IPS-NIHi11 (cell line): ENCODE measurements at places on chromosomes 2 and 18.

DNA sequence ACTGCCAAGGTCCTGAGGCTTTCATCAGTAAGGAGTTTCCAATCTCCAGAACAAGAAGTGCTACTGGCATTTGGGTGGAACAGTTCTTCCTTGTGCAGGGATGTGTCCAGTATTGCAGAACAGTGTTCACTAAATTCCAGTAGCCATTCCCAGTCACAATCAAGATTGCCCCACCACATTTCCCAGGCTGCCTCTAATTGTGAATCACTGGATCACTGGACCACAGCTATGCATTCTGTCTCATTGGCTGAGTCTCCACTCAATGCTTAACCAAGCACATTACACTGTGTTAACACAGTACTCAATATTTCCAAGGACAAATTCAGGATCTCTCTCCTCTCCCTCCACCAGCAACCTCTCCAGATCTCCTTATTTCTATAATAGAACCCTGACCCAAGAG lies 160.2 kb upstream of the CCDC150 start:
- DNase-seq = no peak

- no peak for DNase-seq
Measured at GRCh38 chr18:78650926-78651325, 328.7 kb upstream of the SALL3 start.

DNA sequence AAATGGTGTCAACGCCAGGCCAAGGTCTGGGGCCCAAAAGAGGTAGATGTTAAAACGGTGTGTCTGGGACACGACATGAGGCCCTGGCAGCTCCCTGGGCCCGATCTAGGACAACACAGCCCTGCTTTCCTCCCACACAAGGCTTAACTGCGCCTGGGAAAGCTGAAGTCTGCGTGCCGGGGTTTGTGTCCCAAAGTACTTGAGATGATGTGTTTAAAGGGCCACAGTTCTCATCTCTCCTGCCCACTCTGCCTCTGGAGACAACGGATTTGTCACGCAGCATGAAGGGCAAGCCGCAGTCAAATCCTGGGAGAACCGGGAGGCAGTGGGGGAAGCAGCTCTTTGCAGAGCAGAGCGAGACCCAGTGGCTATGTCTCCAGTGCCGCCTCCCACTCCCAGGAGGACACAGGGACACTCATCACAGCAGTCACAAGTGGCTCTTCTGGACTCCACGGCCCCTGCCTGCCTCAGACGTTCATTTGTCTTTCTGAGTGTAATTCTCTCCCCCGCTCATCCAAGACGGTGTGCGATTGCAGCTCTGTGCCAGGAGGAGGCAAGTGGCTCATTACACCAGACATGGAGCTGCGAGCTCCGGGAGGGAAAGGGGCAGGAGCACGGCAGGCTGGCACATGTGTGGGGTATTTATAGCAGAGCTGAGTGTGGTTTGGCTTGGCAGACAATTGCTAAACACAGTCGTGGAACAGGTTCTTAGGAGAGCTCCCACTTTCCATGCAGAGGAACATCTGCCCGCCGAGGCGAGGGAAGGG lies 57.7 kb upstream of the SEMA4C start:
- DNase-seq = no peak

DNA sequence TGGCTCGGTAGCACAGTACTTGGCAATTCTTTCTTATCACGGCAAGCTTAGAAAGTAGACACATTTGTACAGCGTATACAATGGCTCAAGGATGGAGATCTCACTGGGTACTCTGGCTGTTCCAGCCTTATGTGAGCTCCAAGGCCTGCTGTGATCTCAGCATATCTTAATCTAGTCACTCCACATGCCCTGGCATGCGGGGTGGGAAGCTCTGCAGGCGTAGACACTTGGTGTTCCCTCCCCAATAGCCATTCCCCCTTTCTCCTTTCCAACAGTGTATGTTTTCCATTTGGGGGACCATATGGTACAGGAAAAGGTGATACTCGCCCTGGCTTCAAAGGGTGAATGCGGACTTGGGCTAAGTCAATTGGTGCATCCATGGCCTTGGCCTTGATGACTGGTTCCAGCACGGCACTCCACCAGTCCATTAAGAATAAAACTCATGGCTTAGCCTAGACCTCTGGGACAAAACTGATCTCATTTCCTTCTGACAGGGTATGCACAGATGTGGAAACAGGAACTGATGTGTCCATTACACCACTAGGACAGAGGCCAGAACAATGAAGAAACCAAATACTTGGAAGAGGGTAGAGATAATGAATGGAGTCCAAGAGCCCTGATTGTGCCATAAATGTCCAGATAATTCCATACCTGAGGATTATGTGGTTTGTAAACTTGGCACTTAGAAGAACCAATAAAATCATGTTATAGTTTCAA lies 28.4 kb downstream of the TGIF1 start:
- DNase-seq = no peak

- no peak for DNase-seq
Measured at GRCh38 chr2:201362396-201362795, 5.3 kb upstream of the FLACC1 start.

DNA sequence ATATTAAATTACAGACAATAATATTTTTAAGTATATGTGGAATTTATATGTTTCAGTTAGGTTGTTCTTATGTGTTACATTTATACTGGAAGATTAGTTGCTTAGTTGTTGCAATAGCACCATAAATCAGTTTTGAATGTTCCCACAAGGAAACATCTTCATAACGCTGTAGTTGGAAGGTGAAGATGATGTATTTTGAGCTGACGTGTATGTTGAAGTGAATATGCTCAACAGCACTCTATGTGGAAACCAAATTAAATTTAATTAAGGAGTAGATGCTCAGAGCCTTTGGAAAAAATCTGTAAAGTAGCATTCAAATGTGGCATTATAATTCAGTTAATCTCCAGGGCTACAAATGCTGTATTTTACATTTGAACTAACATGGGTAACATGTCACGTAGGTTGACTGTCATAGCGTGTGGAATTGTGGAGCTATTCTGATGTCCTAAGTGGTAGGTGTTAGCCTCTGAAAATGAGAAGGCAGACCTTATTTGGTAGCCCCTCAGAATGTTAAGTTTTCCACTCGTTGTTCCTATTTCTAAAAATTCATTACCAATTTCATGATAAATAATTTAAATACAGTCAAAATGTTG lies 88.5 kb downstream of the MEIS1 start:
- DNase-seq = no peak

- no peak for DNase-seq
Measured at GRCh38 chr2:175599966-175600831, 401.9 kb downstream of the LNPK start.

DNA sequence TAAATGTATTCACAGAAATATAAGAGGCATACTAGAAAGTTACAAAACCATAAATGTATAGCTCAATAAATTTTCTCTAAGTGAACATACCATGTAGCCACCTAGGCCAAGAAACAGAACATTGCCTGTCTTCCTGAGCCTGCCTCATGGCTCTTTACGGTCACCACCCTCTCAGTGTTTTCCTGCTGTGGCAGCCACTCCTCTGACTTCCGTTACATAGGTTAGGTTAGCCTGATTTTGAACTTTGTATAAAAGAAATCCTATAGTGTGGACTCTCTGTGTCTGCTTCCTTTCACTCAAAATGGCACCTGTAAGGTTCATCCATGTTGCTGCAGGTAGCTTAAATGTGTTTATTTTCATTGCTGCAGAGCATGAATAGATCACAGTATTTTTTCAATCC lies 11.6 kb upstream of the ST3GAL5 start:
- DNase-seq = no peak

DNA sequence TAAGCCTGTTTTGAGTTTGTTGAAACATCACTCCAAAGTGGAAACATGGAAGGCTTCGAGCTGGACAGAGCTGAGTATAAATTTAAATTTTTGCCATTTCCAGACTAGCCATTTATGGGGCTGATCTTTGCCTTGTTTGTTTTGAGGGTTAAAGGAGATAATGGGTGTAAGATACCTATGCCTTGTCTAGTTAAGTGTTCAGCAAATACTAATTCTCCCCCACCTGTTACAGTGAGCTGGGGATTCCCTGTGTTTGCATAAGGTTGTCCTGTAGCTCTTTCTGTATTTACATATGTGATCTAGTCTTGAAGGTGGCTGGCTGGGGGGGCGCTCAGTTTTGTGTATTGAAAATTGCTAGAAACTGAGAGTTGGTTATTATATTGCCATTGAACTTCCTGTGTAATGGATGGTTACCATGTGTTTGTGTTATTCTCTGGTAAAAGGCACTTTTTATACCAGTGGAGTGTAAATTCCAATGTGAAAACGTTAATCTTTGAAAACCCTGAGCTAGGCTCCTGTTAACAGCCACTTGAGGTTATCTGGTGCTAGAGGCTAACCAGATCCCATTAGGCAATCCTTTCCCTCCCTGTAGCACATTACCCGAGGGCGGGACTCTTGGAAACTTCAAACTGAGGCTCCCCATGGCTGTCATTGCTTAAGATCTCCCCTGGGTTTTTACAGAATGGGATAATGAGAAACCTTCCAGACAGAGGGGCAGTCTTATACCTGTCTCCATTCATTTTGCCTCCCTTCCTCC lies 26.7 kb downstream of the TANC1 start:
- peak; percentile 37 for DNase-seq

GRCh38 chr2:205683502-205684367 lies 1.4 kb downstream of the NRP2 start:
- no peak for DNase-seq

DNA sequence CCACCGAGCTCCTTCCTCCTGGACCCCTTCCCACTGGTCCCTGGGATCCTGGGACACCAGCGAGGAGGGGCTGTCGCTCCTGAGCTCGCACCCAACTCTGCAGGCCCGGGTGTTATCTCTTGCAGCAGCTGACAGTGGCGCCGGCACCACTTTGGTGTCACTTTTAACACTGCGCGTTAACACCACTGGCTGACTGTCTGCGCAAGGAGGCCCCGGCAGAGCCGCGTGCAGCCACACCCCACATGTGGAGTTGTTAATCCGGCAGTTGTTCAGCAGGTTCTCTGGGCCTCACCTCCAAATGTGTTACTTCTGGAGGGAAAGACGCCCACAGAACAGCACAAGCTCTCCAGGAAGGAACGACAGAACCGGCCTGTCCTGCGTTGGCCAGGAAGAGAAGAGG lies 155.0 kb upstream of the GLI2 start:
- no peak for DNase-seq

DNA sequence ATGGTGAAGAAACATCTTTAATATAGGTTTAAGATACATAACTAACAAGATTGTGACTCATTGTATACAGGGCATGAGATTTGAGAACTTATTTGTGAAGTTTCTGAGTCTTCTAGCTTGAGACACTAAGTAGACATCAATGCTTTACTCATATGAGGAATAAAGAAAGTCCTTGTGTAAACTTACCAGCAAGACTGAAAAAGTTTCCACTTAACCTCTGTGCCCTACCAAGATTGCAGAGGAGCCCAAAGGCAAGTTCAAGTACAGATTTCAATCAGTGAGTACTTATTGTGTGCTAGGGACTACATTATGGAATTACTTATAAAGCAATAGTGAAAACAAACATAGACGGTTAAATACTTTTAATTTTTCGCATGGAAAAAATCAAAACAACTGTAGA lies 1041.2 kb upstream of the CELF4 start:
- DNase-seq = no peak

DNA sequence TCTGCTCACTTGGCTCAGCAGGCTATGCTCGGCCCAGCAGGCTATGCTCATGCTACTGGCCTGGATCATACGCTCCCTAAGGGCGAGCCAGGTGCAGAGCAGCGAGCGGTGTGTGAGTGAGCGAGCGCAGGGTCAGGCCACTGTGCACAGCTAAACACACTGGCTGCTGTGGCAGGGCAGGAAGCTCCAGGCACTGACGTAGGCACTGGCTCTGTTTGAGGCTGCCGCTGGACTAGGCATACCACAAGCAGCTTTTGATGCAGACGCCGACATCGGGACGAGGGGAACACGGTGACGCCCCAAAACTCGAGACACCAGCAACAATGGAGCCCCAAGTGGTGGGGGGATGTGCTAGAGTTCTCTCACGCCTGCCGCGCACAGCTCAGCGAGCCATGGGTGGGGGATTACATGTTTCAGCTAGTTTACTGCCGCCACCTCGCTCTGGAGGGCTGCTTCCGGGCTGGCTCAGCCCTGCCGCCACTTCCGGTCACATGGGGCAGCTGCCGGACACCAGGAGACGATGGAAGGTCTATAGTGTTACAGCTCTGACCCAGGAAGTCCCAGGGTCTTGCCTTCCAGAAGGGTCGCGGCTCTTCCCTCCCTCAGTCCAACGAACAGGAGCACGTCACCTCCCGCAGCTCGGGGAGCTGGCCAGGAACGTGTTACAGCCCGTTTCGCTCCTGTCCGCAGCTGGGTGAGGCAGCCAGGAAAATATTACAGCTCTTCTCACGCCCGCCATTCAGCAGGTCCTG lies 1176.9 kb upstream of the LRRTM1 start:
- no peak for DNase-seq

GRCh38 chr2:207257251-207258250 lies 91.8 kb upstream of the KLF7 start:
- no peak for DNase-seq

DNA sequence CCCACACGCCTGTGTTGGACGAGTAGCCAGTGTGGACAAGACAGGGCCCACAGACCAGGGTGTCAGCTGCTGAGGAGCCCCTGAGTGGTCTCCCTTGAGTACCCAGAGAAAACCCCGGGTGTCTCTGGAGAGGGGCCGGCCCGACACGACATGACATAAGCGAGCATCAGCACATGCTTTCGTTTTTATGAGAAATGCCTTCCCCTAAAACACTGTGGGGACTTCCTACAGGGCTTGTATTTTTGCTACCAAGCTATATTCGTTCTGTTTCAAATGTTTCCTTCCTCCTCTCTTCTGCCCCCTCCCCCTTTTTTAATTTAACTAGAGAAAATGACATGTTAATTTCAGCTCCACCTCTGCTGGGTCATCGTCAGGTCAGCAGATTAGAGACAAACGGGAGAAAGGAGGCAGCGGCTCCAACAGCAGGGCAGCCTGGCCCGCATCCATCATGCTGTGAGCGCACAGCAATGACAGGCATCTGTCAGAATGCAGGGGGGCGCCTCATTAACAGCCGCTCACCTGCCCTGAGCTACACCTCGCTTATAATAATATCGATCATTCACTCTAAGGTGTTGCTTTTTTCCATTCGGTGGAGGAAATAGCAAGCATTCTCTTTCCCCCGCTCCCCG lies 286.2 kb downstream of the ZNF516 start:
- peak; percentile 33 for DNase-seq

GRCh38 chr2:30139131-30139870 lies 7.5 kb upstream of the YPEL5 start:
- no peak for DNase-seq

DNA sequence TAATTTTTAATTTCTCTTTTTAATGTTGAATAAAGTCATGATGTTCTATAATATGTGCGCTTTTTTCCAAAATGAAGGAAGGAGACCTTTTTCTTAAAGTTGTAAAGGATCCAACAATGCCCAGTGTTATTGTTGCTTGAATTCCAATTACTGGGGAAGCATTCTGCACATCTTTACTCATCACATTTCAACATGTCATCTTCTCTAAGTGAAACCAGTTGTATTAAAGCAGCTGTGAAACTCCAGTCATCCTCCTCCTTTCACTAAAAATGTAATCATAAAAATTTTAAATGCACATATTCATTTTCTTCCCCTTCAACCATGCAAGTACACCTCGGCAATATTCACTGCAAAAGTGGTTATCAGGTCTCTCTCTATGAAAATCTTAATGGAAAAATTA lies 722.7 kb downstream of the TSN start:
- no peak for DNase-seq
